ENCODE measurements at places on chromosomes 3 and 15.

DNA sequence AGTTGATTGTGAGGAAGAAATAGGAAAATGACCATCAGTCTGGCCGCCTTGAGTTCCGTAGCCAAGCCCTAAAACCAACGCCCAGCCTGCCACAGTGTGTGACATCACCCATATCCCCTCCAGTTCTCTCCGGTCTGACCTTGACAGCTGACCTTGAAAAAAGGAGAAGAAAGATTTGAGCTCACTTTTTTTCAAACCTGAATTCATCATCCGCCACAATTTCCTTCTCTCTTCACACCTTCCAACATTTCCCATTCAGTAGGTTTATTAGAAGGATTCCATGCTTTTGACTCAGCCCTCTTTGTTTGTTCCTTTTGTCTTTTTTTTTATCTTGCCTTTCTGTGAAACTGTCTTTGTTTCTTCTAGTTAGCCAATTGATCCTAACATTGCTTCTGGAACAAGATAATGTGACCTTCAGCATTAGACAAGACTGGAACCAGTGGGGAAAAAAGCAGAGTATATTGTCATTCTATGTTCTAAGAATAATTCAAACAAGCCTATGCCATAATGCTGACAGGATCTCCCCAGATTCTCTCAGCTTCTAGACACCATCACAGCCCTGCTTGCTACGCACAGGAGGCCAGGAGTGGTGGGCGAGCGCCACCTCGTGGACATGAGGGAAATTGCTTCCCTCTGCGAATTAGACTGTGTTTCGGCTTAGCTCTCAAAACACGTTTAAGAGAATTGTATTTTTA lies 283.1 kb downstream of the FGF12 start:
- peak; percentile 91 for DNase-seq

GRCh38 chr3:180657094-180657493 lies 22.2 kb downstream of the CCDC39 start:
- no peak for DNase-seq

- DNase-seq: no peak
Observed at GRCh38 chr3:55936549-55937052, 449.5 kb upstream of the WNT5A start.

GRCh38 chr3:193929921-193930646 lies 205.9 kb upstream of the HES1 start:
- no peak for DNase-seq

- DNase-seq: no peak
Observed at GRCh38 chr3:190840146-190840545, 22.3 kb downstream of the GMNC start.

DNA sequence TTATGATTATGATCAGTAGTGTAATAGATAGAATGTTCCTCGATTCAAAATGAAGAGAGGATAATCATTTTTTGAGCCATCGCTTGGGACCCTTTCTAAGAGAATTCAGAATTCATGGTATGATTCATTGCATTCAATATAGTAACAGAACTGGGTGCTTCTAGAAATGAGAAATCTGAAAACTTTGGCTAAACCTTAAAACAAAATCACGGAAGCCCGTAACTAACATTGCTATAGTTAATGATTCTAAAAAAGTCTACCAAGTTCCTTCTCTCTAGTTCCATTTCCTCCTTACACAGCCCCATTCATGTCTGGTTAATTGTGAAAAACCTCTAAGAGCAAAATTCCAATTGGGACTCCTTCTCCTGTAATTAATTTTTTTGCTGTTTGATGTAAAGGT lies 217.1 kb downstream of the GBE1 start:
- DNase-seq: no peak

GRCh38 chr3:119529883-119530282 lies 29.5 kb downstream of the CD80 start:
- no peak for DNase-seq

DNA sequence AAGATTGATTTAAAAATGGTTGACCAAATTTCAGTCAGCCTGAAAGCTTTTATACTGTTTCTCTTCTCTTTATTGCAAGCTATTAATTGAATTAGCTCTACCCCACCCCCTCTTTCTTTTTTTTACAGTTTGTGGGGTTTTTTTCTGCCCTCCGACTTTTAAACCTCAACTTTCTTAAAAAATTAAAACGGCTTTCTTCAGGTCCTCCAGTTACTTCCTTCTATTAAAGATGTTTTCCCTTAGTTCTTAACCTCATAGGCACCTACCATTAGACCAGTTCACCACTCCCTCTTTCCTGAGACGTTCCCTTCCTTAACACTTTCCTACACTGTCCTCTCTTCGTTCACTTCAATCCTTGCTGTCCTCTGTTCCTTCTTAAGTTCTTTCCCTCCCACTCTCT lies 52.4 kb downstream of the ATP8B4 start:
- DNase-seq: no peak

DNA sequence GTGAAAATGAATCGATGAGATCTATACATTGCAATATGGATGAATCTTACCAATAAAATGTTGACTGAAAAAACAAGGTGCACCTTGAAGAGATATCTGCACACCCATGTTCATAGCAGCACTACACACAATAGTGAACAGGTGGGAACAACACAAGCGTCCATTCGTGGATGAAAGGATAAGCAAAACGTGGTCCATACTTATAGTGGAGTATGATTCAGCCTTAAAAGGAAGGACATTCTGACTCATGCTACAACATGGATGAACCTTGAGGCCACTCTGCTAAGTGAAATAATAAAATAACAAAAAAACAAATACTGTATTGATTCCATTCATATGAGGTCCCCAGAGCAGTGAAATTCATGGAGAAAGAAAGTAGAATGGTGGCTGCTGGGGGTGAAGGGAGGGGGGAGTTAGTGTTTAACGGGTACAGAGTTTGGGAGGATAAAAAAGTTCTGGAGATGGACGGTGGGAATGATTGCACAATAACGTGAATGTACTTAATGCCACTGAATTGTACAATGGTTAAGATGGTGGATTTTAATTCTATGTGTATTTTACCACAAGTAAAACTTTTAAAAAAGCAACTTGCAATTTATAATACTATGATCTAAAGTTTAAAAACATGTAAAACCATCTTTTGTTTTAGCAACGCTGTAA lies 35.6 kb downstream of the IQSEC1 start:
- DNase-seq: no peak

GRCh38 chr3:37619568-37619967 lies 242.1 kb upstream of the CTDSPL start:
- DNase-seq: no peak

DNA sequence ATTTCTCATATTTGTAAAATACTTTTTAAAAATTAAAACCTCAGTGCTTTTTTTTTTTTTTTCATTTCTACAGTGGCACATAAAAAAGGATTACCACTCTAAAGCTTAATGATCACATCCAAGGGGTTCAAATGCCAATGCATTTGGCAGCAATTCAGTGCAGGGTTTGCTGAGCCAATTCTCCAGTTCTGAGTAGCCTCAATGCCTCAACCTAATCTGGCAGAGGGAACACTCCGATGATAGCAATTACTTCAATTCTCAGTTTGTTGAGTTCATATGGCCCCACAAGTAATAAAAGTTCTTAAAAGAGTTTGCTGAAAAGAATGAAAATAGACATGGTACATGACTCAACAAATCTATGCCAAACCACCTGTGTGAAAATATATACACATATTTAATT lies 79.3 kb upstream of the RBMS3 start:
- DNase-seq: no peak

DNA sequence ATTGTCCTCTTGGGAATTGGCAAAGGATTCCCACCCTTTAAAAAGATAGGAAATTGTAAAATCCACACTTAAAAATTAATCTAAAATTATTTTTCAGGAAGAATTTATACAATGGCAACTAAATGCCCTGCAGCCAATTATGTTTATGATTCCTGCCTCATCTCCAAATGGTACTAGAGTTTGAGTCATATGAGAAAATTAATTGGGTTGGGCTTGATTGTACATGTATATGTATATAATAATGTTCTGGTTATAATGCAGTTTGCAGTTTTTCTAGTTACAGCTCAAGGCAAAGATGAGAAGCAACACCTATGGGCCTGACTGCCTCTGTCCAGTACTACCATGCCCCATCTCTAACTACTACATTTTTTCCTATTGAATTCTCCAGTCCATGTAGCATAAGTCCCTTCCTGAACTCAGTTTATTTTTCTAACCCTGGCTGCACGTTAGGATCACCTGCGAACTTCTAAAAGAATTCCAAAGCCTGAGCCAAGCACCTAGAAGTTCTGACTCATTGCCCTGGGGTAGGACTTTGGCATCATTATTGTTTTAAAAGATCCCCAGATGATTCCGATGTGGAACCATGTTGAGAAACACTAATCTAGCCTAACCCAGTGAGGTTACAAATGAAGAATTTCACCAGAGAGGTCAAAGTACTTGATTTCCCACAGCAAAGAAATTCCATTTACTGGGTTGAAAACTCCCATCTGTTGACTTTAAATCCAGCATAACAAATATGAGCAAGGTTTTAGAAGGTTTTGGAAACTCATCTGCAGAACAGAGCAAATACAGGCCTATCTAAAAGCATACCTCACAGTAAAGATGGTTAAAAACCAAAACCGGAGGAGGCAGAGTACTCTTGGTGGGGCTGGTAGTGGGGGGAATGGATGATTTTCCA lies 19.4 kb downstream of the TGFBR2 start:
- no peak for DNase-seq

- no peak for DNase-seq
Observed at GRCh38 chr3:45066109-45066801, 40.2 kb downstream of the CLEC3B start.

DNA sequence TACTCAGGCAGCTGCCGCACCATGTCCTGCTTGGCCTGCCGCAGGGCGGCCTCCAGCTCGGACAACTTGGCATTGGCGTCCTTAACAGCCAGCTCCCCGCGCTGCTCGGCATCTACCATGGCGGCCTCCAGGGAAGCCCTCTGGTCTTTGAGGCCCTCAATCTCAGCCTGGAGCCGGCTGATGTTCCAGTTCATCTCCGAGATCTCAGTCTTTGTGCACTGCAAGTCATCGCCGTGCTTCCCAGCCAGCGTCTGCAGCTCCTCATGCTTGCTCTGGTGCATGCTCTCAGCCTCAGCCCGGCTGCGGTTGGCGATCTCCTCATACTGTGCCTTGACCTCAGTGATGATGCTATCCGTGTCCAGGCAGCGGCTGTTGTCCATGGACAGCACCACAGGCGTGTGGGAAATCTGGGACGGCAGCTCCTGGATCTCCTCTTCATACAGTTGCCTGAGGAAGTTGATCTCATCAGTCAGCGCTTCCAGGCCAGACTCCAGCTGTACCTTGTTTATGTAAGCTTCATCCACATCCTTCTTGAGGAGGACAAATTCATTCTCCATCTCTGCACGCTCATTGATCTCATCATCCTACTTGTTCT lies 15.5 kb upstream of the PSTPIP1 start:
- no peak for DNase-seq

DNA sequence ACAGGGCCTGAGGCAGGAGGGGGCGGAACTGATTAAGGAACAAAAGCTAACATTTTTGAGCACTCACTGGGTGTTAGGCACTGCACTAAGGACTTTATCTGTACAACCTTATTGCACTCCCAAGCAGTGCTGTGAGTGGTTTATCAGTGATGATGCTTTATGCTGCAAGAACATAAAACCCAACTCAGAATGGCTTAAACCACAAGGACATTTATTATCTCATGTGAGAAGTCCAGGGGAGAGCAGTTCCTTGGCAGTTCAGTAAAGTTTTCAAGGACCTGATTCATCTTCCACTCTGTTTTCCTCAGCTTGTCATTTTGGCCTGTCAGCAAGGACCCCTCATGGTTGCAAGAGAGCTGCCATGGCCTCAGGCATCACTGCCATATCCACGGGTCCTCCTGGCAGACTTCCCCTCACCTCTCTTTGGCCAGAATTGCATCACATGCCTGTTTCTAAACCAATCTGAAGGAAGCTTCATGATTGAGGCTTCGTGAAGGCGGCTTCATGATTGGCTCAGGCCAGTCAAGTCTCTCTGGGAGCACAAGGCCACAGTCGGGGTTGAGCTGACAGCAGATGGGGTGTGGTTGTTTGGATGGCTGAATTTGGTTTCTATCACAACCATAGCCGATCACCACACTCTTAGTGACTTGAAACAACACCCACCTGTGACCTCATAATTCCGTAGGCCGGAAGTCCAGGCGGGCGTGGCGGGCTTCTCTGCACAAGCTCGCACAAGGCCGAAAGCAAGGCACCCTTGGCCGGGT lies 15.8 kb downstream of the EFCC1 start:
- no peak for DNase-seq

DNA sequence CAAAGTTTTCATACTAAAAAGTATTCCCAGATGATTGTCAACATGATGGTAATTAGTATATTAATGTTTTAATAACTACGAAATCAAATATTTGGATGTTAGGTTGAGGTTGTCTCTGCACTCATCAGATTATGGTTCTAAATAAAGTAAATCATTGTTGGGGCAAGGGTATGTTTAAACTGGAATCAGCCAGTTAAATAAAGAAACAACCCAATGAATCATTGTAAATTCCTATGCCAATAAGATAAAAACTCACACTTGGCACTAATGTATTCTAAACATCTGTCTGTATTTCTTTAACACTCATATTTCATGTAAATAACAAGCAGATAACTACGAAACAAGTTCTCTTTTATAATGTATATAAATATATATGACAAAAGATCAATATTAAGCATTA lies 92.7 kb downstream of the PEAK1 start:
- DNase-seq: no peak

DNA sequence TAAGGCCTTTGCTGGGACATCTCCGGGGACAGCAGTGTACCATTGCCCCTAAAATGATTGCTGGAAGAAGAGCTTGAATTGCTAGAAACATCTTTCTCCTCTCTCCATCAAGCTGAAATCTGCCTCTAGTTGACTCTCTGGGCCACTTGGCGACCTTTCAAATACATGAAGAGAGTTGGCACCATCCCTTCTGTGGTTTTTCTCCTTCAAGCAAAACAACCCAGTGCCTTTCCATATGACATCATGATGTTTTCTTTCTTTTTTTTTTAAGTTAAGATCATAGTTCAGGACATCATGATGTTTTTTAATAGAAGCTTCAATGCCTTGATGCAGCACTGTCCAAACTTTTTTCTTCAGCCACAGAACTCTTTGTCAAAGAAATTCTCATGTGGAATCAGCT lies 144.0 kb upstream of the PTPRG start:
- DNase-seq: peak; percentile 41

GRCh38 chr3:56802378-56802745 lies 613 bp upstream of the ARHGEF3 start:
- DNase-seq: no peak

DNA sequence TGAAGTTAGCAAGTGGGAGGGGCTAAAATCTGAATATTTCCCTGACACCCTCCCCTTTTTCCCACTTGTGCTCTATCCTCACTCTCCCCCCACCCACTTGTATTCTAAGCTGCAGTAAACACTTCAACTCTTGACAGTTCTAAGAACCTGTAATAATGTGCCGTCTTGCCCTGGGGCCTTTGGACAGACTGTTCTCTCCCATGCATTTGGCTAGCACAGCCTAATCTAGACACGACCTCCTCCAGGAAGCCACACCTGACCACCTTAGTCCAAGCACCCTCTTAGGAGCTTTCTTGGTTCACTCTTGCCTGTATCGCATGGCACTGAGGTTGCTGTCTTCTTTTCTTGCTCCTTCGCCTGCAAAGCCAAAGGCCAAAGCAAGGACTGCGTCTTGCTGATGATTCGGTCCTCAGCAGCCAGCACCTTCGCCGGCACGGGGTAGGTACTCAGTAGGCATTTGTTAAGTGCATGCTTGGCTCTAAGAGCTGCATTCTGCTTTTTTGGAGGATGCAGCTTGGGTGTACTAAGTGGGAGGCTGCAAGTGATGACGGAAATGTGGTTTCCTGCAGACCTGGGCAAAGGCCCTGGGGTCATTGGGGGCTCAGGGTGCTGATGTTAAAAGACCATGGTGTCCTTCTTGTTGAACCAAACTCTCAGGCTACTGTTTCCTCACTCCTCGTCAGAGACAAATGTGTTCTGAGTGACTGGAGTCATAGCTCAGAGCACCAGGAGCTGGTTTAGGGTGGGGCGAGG lies 2.0 kb upstream of the ZNF710 start:
- no peak for DNase-seq

Data from eye (tissue), 1 donor.